ENCODE measurements at places on chromosomes 5 and 9.

DNA sequence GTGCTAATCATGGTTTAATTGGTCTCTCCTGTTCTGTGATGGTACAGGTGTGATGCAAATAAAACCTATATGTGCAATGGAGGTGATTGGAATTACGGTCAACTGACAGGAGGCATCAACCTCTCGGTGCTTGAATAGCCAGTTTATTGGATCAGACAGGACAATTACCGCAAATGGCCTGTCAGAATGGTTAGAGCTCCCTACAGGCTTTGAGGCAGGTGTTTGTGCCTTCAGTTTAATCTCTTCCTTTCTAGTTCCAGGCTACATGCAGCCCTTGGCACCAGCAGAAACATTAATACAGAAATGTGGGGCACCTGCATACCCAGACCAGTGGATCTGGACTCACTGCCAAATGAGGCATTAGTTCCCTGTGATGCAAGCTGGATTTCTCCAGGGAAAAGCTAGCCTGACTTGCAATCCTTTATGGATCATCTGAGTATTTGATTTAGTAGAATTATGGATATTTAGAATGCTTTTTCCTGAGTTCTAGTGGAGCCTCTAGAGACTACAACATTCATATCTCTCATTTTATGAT lies 128.6 kb downstream of the MAT2B start:
- no peak for DNase-seq

DNA sequence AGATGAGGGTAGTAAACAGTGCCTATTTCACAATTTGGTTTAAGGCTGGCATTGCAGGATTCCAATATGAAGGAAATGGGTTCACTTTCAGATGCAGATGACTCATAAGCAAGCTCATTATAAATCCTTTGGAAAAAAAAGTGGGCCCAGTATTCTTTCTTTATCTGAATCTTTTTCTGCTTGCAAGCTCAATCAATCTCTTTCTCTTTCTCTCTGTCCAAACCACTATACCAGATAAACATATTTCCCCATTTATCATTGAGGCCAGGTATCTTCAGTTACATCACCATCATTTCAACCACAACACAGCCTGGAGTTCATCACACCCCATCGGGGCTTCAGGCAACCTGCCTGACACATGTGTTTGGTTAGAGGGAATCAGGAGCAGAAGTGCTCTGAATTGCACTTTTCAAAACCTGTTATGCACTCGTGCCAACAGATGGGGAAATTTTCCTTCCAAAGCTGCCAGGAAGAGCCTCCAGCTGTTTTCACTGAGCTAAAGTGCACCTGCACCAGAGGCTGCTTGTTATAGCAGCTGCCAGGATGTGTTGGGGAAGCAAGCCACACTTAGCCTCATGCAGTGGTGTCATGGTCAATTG lies 30.0 kb upstream of the MAMDC2 start:
- no peak for DNase-seq

DNA sequence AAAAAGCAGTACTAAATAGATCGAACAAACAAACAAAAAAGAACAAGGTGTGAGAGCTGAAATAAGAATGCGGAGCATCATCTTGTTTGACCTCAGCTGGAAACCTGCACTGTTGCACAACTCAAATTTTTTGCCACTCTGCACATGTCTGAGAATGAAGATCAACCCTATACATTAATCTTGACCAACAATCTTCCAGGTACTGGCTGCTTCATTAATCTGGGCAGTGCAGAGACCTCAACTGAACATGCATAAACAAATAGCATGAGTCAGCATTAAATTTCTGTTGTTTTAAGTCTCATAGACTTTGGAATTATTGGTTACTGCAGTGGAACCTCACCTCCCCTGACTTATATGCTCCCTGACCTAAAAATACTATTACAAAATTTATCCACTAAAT lies 114.6 kb upstream of the FTMT start:
- no peak for DNase-seq

- no peak for DNase-seq
These were observed 2.8 kb downstream of the OSMR start for GRCh38 chr5:38848637-38849036.

- no peak for DNase-seq
These were observed 8.8 kb upstream of the OTULINL start for GRCh38 chr5:14572836-14573235.

- DNase-seq, result peak; percentile 96
These were observed 6.9 kb downstream of the ARPC5L start for GRCh38 chr9:124868511-124869465.

GRCh38 chr9:71025201-71025600 lies 96.2 kb downstream of the TRPM3 start:
- no peak for DNase-seq

DNA sequence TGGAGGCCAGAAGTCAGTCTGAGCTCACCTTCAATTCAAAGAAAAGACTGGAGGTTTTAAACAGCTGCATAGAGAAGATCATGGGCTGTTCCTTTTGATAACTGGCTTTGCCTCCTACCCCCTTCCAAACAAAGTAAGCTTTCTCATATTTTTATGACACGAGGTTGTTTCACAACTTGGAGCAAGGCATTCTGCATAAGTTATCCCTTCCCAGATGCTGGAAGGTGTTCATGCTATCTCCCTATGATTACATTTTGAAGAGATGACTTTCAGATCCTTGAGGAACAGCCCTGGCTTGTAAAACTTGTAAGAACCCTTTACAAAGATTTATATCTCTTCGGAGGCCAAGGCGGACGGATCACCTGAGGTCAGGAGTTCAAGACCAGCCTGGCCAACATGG lies 571.9 kb upstream of the FTMT start:
- DNase-seq, result no peak

- DNase-seq, result no peak
These were observed 42.6 kb downstream of the NACC2 start for GRCh38 chr9:136052472-136052880.

GRCh38 chr5:78612227-78613150 lies 36.1 kb downstream of the LHFPL2 start:
- DNase-seq, result no peak

GRCh38 chr5:4142842-4143241 lies 547.2 kb downstream of the IRX1 start:
- no peak for DNase-seq

Measured in suppressor macrophage treated with lipopolysaccharide for 1 hour (primary cell).